ENCODE measurements at places on chromosomes 6 and 20.

GRCh38 chr20:58322083-58322482, 12.6 kb downstream of the RAB22A start:
- no peak for DNase-seq

GRCh38 chr6:107405002-107405401, 54.4 kb downstream of the PDSS2 start:
- no peak for DNase-seq

DNA sequence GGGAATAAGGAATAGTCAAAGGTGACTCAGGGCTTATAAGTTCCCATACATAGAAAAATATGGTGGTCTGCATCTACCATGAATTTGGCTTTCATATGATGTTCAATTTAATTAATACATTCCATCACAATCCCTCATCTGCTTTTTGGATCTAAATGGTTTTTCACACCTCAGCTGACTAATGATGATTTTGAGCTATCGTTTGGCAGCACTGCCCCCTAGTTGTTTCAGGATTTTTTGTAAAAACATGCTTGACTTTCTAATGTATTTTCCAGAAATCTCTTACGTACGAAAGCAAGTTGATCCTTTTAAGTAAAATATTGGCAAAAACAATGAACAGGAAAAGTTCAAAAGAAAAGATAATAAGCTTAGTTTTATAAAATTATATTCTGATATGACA, 408.6 kb upstream of the ADGRB3 start:
- no peak for DNase-seq

GRCh38 chr6:11773013-11773412, 5.6 kb downstream of the ADTRP start:
- DNase-seq = no peak

DNA sequence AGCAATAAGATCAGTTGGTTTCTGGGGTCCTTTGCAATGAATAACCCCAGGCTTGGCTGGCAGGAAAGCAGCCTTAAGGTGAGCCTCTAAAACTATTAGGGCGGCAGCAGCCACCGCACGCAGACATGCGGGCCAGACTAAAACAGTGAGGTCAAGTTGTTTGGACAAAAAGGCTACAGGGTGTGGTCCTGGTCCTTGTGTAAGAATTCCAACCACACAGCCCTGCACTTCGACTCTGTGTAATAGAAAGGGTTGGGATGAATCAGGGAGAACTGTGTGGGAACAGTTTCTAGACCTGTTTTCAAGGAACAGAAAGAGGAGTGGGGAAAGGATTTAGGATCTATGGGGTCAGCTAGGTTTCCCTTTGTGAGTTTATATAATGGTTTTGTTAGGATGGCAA, 237.6 kb downstream of the SMOC2 start:
- DNase-seq = no peak

DNA sequence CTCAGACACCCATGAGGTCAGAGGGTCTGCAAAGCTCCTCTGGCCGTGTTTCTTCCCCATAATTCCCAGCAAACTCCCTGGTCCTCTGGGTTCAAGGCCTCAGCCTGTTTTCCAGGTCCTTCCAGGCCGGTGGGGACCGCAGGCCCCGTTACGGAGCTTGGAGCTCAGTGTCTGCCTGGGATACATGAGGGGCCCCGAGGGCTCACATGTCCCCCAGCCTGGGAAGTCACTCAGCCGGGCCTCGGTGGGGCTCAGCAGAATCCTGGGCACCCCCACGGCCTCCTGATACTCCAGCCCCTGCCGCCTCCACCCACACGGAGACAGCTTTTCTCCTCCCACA, 3.4 kb upstream of the SULF2 start:
- no peak for DNase-seq

DNA sequence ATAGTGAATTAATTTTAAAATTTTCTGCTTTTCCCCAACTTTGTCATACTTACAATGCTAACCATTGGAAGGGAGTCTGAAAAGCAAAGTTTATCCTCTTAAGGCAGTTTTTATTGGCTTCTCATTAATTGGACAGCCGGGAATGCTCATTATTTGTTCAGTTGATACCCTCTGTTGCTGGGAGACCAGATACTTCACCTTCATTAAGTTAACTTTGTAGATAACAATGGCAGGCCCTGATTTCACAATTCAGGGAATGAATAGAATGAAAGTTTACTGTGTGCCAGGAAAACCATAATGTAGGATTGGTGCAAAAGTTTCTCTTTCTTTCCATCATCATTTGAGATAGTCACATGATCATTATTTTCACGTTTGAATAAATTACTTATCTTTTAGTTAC, 49.0 kb downstream of the COL19A1 start:
- DNase-seq = no peak

DNA sequence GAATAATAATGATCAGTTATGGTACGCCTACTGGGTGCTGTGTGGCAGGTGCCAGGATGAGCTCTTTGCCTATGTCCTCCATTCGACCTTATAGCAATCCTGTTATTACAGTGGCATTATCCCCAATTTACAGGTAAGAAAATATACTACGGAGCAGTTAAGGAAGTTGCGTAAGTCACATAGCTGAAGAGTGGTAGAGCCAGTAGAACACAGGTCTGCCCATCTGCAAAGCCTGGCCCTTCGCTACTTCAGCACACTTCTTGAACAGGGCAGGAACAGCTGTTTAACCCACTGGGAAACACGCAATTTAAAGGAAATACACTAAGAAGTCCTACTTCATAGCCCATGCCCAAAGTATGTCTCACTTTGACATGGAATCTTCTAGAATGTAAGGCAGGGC, 91.8 kb downstream of the PXDC1 start:
- DNase-seq = no peak

- no peak for DNase-seq
Measured at GRCh38 chr20:25271486-25272222, 23.8 kb downstream of the PYGB start.

- DNase-seq = no peak
Measured at GRCh38 chr20:5180421-5180820, 53.6 kb downstream of the CDS2 start.

- DNase-seq = no peak
Measured at GRCh38 chr6:125173341-125174095, 19.9 kb downstream of the TPD52L1 start.

DNA sequence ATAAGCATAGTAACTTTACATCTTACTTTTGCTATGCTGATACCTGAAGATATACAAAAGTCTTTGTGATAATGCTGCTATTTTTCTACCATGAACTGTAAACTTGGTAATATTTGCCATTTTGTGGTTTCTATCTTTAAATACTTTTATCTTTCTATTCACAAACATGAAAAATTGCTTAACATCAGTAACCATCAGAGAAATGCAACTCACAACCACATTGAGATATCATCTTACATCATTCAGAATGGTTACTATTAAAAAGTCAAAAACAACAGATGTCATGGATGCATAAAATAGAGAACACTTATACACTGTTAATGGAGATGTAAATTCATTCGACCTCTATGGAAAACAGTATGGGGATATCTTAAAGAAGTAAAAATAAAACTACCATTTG, 112.0 kb downstream of the TRDN start:
- DNase-seq = no peak

DNA sequence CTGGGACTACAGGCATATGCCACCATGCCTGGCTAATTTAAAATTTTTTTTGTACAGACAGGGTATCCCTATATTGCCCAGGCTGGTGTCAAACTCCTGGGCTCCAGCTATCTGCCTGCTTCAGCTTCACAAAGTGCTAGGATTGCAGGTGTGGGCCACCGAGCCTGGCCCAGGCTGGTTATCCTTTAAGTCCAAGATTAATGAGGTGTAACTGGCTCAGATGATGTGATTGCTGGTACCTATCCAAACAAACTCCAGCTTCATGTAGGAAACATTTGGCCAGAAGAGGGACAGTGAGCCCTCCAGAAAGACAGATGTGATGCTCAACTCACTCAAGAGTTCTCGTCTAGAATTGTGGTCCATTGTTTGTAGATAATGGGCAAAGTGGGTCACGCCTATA, 9.2 kb upstream of the ZNF318 start:
- no peak for DNase-seq

DNA sequence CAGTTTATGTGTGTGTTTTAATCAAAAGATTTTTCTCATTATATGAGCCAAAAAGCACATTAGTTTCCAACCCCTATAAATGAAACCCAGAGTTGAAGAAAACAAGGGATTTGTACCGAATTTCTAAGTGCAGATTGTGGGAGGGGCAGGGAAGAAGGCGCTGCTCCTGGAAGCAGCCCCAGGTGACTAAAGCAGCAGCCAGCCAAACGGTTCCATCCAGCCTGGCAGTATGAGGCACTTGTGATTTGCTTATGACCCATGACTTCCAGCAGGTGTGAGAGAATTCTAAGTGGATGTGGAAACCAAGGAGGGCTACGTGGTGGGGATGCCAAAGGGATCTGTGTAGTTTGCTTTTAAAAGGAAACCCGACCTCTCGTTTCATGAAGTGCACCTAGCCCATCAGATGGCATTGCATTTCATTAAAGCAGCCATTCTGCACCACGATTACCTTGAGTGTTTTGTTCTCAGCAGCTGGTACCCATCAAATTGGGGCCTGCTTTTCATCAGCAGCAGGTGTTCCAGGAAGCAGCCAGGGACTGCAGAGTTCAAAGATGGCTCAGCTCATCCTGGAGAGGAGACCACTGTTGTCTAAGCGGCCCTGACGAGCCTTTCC, 79.1 kb downstream of the DTD1 start:
- no peak for DNase-seq

DNA sequence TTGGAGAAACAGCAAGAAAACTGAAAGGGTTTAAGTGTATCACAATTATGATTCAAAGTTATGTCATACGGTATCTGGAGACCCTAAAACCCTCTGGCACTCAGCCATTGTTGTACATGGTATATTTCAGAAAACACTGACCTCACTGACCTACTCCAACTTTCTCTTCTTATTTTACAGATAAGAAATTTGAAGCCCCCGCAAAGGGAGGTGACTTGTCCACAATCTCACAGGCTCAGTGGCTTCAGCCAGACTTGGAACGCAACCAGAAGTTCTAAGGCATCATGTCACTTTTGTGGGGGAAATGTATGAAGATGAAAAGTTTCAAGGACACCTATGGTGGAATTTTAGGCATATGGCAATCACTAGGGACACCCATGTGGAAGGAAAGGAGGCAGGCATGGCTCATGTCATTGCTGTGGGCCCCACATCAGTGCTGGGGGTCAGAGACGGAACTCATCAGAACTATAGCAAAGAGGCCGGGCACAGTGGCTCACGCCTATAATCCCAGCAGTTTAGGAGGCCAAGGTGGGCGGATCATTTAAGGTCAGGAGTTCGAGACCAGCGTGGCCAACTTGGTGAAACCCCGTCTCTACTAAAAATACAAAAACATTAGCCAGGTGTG, 5.2 kb upstream of the TRIB3 start:
- DNase-seq = no peak

GRCh38 chr20:56322681-56323080, 36.1 kb upstream of the FAM210B start:
- DNase-seq = no peak

GRCh38 chr6:77450924-77451323, 12.4 kb downstream of the HTR1B start:
- DNase-seq = no peak

DNA sequence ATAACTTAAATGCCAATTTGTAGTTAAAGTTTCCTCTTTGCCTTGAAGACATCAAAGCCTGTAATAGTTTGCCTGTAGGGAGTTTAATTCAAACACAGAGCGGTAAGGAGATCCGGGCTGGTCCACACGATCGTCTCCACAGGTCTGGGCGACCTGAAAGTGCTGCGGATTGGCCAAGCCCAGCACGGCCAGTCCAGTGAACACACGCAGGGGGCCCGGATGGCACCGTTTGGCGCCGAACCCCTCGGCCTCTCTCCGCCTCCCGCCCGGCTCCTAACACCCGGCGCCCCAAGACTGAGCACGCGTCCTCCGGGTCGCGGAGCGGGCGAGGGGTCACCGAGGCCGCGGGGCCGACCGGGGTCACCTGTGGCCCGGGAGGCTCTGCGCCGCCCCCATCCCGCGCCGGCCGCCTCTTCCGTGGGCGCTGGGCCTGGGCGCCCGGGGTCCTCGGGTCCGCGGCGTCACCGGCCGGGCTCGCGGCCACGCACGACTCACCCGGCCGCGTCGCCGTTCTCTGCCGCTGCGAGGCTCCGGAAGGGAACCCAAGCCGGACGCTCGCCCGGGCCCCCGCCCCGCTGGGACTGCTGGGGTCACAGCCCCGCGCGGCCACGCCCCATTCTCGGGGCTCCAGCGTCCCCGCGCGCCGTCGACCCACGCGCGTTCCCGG, 481 bp downstream of the SERPINB6 start:
- DNase-seq = peak; percentile 17

- no peak for DNase-seq
Measured at GRCh38 chr20:45157962-45158361, 16.7 kb upstream of the PI3 start.

- DNase-seq = no peak
Measured at GRCh38 chr6:133132466-133132971, 108.6 kb upstream of the EYA4 start.

- no peak for DNase-seq
Measured at GRCh38 chr6:164569509-164569908, 739.9 kb downstream of the C6orf118 start.

DNA sequence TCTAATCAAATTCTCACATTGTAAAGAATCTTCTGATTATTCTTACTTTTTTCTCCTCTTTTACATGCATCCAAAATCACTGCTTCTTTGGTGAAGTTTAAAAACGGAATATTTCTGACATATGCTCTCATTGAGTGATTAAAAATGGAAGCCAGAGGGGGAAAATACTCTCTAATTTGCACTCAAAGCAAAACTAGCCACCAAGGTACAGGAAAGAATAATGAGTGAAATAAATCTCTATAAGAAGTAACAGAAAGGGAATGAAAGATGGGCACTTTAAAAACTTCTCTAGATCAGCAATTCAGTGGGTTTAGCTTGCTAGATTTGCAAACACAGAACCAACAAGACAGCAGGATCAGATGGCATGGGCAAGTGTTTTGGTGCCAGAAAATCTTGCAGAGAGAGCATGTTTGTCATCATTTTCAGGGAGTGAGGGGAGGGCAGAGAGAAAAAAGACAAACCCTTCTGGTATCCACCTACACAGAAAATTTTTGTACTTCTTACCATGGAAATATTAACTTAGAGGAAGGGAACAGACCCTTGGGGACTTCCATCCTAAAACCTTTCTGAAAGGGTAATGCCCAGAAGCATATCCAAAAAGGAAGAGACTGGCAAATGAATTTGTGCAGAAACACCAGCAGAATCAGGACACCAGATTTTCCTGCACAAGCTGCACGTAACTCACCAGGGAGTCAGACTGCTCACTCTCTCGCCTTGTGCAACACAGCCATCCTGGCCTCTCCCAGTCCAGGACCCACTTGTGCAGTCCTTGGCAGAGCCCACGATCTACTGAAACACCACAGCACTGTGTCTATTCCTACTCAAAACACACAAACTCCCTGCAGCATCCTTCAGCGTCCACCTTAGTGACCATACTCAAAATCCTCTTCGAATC, 270.2 kb upstream of the PRDM1 start:
- no peak for DNase-seq

DNA sequence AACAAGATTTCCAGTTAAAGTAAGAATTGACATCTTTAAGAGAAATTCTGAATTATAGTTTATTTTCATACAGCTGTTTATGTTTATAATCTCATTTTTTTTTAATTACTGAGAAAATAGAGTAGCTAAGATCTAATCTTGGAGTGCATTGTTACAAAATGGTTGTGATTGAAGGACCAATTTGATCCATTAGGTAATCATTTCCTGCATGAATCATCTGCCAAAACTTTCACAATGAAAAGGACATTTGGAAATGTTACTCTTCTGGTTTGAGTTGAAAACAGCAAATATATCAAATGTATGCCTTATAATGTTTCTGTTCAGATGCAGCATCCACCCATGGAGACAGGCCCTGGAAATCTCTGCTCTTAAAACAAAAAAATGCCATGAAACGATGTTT, 19.0 kb downstream of the TUBB2A start:
- DNase-seq = no peak

Data from stimulated activated naive CD4-positive, alpha-beta T cell treated with Interleukin-2 at 50 U/mL for 16 hours (primary cell).